ENCODE measurements at places on chromosomes 2 and 18.

DNA sequence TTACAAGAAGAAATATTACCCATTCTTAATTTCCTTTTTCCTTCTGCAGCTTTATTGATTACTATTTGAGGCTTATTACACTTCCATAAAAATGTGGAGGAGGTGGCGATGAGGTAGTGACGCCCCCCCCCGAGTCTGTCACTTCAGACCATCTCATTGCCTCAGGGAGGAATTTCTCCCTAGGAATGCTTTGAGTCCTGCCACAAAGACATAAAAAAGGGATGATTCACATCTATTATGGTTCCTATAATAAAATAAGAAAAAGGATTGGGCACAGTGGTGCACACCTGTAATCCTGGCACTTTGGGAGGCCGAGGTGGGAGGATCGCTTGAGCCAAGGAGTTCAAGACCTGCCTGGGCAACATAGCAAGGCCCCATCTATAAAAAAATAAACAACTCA is 93.7 kb downstream of the AOX1 start:
- no peak for DNase-seq

GRCh38 chr2:30194421-30194820 is 36.9 kb upstream of the LBH start:
- DNase-seq = no peak

- DNase-seq = no peak
These were observed 123.5 kb upstream of the ZSWIM2 start for GRCh38 chr2:186972281-186972970.

- no peak for DNase-seq
These were observed 110.8 kb downstream of the FSHR start for GRCh38 chr2:49043405-49043982.

- no peak for DNase-seq
These were observed 1.5 kb downstream of the MFSD6 start for GRCh38 chr2:190409616-190410015.
